ENCODE measurements at places on chromosomes 6 and 20. TPM values are rescaled to one million over a fixed set of nuclear protein-coding genes. Genes with fewer than 3 reads are reported as not detected.

GRCh38 chr6:134170844-134171243 lies 118.4 kb upstream of the SLC2A12 start:
- no peak for DNase-seq

GRCh38 chr6:163943607-163944385 lies 529.3 kb downstream of the QKI start:
- peak; percentile 90 for DNase-seq

- no peak for DNase-seq
Observed at GRCh38 chr6:43331891-43332290, 23.3 kb upstream of the CRIP3 start.

GRCh38 chr20:38961530-38962043 lies 557 bp upstream of the DHX35 start:
- peak; percentile 16 for DNase-seq

GRCh38 chr6:33595001-33595846 lies 15.1 kb upstream of the BAK1 start:
- no peak for DNase-seq

GRCh38 chr6:28988536-28989311 lies 16.4 kb downstream of the ZNF311 start:
- peak; percentile 53 for DNase-seq

DNA sequence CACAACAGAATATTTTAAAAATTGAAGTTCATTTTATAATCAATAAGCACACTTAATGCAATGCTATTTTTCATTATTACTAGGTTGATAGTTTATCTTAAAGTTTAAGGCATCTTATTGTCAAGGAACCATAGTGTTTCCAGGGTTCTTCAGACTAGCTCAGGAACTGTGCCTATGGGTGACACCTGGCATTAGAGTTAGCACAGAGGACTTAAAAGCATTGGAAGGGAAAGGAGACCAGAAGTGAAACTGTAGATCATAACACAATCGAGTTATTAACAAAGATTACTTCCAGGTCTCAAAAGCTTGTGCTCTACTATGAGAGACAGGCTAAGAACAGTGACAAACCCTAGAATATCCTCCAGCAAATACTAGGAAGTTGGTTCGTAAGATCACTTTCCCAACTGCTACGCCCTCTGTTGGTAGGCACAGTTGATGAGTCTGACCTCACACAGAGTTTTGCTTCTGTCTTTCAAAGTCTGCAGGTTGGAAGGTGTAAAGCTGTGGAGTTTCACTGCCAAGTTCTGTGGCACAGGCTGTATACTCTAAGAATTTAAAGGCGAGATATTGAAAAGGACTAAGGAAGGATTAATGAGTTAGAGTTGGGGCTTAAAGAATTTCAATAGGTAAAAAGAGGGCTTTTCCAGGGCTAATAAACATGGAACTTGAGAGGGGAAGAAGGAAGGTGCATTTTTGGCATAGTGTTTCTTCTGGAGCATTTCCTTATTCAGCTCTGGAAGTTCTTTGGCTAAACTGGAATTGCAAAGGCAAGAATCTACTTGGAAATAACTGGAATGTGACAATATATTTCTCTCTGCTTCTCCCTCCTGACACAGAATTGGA lies 531.3 kb upstream of the JAG1 start:
- peak; percentile 68 for DNase-seq

DNA sequence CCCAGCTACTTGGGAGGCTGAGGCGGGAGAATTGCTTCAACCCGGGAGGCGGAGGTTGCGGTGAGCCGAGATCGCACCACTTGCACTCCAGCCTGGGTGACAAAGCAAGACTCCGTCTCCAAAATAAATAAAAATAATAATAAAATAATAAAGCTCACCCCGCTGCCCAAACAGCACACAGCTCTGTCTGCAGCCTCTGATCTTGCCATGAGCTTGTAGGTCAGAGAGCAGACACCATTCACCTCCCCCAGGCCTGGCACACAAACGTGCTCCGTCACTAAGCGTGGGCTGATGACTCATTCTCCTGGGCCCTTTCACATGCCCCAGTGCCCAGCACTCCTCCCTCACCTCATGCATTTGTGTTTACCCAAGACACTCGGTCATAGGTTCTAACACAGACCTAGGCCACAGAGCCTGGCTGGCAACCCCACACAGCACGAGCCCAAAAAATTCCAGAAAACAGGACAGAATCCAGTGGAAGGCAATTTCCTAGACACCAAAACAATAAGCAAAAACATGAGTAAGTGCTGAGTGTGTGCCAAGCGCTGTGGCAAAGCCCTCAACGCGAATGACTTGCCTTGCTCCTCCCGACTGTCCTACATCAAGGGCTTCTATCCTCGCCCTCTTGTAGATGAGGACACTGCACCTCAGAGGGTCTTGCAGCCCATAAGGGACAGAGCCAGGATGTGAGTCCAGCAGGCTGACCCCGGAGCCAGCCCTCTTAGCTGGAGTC lies 18.0 kb downstream of the ATP9A start:
- no peak for DNase-seq

GRCh38 chr6:136113736-136114173 lies 136.4 kb downstream of the MTFR2 start:
- DNase-seq = peak; percentile 92

- DNase-seq = no peak
Observed at GRCh38 chr6:73152556-73152955, 72.7 kb downstream of the KHDC1L start.

GRCh38 chr6:44342052-44342451 lies 398 bp upstream of the SPATS1 start:
- peak; percentile 50 for DNase-seq

DNA sequence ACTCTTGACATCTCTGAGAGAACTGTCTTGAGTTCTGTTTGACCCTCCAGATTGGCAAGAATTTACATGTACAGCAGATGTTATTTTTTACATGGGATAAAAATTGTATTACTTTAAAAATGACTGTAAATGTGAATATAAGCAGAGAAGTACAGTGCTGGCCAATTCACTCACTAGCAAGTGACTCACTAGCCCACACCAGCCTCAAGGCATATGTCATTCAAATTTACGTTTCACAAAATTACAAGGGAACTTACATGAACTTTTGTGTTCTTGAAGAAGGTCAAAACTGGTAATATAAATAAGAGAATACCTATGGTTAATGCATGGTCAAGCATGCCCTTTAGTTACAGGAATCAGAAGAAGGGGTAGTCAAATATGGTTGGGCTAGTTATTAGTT lies 54.0 kb upstream of the HMGCLL1 start:
- no peak for DNase-seq

DNA sequence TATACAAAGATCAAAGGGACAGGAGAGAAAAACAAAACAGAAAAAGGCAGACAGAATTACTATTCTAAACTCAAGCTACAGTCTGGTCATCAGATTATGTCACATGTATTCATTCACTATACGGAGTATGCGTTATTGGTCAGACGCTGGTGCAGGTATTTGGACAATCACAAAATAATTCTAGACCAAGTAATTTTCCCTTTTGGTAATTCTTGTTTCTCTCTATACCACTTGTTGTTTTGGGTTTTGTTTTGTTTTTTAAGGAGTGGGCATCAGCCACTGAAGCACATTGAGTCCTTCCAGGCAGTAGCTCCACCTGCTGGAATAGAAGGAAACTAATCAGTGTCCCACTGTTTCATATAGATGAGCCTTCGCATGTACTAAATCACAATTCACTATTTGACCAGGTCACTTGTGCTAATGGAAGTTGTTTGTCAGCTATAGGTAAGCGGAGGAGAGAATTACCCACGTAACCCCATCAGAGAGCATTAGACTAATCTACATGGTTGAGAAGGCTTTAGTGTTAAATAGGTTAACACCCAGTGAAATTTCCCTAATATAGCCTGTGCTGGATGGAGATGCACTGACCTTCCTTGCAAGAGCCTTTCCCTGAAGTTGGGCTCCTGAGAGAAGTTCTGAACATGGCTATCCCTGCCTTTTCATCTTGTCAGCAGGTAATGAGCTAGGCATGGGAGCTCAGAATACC lies 77.9 kb downstream of the TNFAIP3 start:
- DNase-seq = peak; percentile 65

- DNase-seq = no peak
Observed at GRCh38 chr6:140790109-140790508, 1342.6 kb upstream of the GJE1 start.

- peak; percentile 89 for DNase-seq
Observed at GRCh38 chr20:10671221-10671918, 2.4 kb downstream of the JAG1 start.

GRCh38 chr20:51456511-51457509 lies 85.7 kb downstream of the NFATC2 start:
- peak; percentile 97 for DNase-seq

DNA sequence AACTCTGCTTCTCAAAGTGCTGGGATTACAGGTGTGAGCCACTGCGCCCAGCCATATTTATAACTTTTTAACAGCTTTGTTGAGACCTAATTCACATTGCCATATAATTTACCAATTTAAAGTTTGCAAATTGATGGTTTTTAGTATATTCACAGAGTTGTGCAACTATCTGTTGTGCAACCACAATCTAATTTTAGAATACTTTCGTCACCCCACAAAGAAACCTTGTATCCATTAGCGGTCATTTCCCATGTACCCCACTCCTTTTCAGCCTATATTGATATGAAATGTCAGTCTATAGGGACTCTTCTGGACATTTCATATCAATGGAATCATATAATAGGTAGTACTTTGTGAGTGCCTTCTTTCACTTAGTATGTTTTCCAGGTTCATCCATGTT lies 55.8 kb downstream of the FOXO3 start:
- no peak for DNase-seq

- peak; percentile 65 for DNase-seq
Observed at GRCh38 chr20:15056246-15056645, 718.8 kb upstream of the FLRT3 start.

DNA sequence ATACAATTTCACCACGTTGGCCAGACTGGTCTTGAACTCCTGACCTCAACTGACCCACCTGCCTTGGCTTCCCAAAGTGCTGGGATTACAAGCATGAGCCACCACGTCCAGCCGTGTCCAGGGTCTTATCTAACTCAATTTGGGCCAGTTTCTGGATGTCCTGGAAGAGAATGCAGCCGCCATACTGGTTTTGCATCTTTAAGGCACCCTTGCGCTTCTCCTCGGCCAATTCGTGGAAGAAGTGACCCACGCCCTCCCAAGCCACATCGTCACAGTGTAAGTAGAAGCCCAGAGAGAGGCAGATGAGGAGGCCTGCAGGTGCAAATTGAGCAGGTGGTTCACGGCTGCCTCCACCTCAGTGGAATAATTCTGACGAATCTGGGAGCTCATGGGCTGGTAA lies 3.7 kb upstream of the ZNF335 start:
- DNase-seq = no peak

DNA sequence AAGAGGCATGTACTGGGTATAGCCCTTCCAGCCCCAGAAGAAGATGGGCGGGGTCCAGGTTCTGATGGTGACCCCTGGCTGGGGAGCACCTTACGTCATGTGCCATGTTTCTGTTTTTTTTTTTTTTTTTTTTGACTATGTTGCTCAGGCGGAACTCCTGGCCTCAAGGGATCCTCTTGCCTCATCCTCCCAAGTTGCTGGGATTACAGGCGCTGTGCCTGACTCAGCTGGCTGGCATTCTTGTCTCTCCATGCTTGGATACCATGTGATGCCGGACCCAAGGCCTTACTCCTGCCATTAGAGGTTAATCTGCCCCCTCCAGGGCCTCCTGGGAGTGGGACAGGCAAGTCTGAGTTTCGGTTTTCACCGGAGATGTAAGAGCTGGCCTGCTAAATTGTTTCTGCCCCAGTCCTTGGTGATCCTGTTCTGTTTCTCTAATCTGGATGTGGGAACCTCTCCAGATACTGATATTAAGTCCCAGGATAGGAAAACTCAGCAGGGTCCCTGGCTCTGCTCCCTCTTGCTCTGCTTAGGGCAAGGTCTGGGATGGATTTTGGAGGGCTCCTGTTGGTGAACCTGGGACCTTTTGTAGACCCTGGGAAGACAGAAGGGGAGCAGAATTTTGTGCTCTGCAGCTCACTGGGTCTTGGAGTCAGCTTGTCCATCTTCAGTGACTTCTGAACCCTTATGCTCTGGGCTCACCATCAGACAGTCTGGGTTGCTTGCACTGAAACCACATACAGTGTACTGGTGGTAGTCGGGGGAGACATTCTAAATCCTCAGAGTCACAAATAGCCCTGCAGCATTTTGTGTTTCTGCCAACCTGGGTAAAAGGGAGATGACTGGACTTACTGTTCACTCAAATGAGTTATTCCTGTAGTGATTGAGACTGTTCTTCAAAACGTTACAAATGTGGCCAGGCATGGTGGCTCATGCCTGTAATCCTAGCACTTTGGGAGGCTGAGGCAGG lies 45.1 kb downstream of the PTK7 start:
- DNase-seq = peak; percentile 60

DNA sequence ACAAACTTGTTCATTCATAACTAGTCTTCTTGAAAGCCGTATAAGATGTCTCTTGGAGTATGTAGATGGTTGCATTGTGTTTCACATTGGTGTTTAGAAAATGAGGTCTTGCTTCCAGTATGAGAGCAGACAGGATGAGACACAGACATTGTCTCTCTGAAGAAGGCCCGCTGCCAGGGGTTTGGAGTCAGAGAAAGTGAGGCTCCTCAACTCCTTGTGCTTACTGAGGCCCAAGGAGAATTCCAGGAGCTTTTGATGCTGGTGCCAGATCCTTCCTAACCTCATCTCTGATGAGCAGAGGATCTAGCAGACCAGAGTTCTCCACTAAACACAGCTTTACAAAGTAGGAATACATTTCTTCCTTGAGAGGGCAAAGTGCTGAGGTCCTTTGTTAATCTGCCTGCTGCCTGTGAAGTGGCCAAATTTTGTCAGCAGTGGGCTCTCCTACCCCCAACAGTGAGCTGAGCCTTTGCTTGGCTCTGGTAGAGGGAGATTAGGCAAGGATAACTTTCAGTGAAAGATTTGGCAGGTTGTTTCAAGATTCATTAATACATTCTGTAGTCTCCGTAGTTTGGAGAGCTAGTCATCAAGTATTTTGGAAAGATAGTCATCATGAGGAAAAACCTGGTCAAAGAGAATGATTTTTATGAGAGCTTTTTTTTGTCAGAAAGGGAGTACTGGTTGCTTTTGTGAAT lies 9.7 kb downstream of the MAPRE1 start:
- peak; percentile 57 for DNase-seq

GRCh38 chr6:168093634-168094033 lies 14.6 kb upstream of the FRMD1 start:
- no peak for DNase-seq

- DNase-seq = no peak
Observed at GRCh38 chr6:16179970-16180431, 51.1 kb downstream of the MYLIP start.

DNA sequence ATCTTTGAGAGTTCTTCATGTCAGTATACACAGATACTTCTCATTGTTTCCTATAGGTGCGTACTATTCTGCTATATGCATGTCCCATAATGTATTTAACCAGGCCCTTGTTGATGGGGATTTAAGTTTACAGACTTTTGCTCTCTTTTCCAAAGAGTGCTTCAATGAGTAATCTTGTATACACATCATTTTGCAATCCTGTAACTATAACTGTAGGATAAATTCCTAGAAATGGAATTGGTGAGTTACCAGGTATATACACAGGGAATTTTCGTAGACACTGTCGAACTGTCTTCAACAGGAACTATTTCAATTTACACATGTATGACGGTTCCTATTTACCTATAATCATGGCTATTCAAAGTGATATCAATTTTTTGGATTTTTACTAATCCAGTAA lies 15.2 kb upstream of the SNRPC start:
- no peak for DNase-seq

BEND6 gene
- 0.27 TPM for total RNA-seq

RFX6 gene
- total RNA-seq = not detected

TMEM14C gene
- total RNA-seq = 97.0 TPM

NOX3 gene
- not detected for total RNA-seq

GNMT gene
- 0.22 TPM for total RNA-seq

GMPR gene
- 27.0 TPM for total RNA-seq

BTN1A1 gene
- 0.04 TPM for total RNA-seq

PRR18 gene
- 0.22 TPM for total RNA-seq

SMPD2 gene
- 5.9 TPM for total RNA-seq

SGK2 gene
- 0.75 TPM for total RNA-seq

SPTLC3 gene
- total RNA-seq = 3.5 TPM
